ENCODE measurements at places on chromosomes 12 and 14.

- DNase-seq = no peak
These were observed 125.2 kb downstream of the MGST1 start for GRCh38 chr12:16472631-16473030.

DNA sequence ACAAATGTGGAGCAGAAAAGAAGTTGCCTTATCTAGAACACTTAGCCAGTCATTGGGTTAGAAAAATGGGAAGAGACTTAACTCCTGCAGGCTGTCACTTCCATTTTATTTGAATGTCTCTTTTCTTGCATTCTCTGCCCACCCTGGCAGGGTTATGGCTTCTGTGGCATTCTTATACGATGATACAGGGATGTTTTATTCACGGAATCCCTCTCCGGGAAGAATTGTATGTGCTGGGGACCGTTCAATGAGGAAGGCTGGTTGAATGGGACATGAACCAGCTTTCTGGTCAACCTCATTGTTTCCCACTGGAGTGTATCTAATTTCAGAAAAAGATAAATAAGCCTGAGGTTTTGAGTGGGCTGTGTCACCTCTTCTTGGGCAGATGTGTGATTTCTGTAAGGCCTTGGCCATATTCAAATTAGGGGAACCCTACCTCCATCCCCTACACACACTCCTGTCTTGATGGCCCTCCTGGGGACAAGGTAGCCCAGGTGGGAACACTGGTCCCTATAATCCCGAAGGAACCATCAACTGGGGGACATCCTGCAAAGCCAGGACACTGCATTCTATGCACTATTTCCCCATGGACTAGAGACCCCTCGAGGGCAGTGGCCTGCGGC is 174.8 kb upstream of the GSC start:
- no peak for DNase-seq

- DNase-seq = no peak
These were observed 777.9 kb downstream of the FSCB start for GRCh38 chr14:43729143-43729542.

DNA sequence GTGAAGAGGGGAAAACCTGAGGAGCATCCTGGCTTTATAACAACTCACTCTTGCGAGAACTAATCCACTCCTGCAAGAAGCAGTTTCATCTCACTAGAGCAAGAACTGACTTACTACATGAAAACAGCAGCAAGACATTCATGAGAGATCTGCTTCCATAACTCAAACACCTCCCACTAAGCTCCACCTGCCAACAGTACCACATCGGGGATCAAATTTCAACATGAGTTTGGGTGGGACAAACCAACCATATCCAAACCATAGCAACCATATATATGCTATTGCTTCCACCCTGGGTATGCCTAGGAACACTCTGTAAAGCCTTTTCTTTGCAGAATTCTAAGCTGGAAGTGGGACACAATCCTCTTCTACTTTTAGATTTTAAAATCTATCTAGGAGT is 13.9 kb upstream of the AVPR1A start:
- no peak for DNase-seq

GRCh38 chr12:46164186-46164761 is 104.6 kb downstream of the SLC38A1 start:
- no peak for DNase-seq

DNA sequence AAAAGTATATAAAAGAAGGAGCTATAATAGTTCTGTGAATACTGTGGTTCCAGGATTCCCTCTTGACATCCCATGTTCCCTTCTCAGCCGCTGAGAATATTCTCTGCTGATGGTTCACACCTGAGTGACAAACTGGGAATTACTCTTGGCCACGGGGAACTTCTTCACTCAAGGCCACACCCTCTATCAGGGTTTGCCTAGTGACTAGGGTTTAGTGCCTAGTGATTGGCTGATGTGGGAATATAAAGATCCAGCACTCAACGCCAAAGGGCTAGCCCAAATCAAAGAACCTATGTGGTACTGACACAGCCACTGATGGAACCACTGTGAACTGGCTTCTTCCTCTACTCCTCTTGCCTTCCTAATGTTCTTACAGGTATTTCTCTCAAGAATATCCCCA is 248.4 kb downstream of the ASCL1 start:
- no peak for DNase-seq

- no peak for DNase-seq
These were observed 253.4 kb upstream of the SFSWAP start for GRCh38 chr12:131457331-131458047.

DNA sequence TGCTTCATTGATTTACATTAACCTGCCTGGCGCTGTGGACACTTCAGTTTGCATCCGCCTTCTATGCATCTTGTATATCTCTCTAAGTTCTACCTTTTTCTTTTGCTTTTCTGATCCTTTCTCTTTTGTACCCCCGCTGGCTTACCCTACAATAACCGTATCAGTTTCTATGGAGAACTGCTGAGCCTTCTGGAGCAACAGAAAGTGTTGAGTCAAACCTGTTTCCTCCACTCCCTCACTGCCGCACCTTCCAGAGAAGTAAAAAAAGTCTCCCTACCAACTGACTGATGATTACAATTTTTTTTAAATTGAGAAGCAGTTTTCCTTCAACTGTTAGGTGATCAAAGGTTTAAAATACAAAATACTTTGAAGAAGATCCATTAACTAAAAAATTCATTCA is 17.4 kb downstream of the EXD2 start:
- DNase-seq = no peak

- DNase-seq = peak; percentile 41
These were observed 9.2 kb upstream of the INF2 start for GRCh38 chr14:104680056-104680805.

DNA sequence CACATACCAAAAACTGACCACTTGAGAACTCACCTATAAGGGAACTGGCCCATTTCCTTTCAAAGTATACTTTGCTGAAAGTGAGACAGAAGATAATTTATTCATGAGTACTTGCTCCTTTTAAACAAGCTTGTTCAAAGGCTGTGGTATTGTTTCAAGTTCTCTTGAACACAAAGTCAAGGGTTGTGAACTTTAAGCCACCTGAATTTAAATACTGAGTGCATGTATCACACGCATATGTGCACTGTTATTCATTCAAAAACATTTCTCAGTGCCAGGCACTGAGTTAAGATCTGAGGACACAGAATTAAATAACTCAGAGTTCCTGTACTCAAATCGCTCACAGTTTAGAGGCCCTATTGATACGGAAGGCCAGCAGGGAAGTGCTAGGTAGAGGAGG is 19.1 kb upstream of the LDHB start:
- no peak for DNase-seq

DNA sequence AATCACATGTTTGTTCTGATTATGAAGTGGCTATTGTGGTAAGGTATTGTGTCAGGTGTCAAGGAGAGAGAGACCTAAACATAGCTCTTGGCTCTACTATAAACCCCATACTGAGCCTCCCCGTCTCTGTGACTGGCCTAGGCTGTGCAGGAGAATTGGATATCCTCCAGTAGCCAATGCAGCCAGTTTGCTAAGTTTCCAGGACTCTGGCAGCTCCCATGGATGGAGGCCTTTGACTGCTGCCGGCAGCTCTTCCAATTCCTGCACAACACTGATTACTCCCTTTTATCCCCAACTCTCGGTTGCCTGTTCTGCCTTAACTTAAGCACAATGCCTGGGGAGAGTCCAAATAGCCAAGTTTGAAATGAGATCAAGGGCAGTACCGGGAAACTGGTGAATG is 59.3 kb downstream of the ABCC9 start:
- DNase-seq = peak; percentile 52

GRCh38 chr12:13777374-13777773 is 204.0 kb downstream of the GRIN2B start:
- no peak for DNase-seq

GRCh38 chr14:70856851-70857495 is 47.7 kb upstream of the MAP3K9 start:
- DNase-seq = no peak

- DNase-seq = no peak
These were observed 55.2 kb downstream of the RASSF3 start for GRCh38 chr12:64665514-64665913.

DNA sequence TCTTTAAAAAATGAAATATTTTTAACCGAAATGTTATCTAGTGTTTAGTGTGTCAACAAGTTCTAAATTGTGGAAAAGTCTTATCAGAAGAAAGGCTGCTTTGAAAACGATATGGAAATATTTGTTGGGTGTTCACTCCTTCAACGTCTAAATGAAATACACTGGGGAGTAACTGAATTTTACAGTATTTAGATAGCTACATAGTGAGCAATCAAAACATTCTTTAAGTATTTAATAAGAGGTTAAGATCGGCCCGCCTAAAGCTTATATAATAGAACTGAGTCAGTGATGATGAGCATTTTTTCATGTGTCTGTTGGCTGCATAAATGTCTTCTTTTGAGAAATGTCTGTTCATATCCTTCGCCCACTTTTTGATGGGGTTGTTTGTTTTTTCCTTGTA is 228.3 kb downstream of the RAD51B start:
- DNase-seq = no peak

- no peak for DNase-seq
These were observed 26.1 kb downstream of the NRXN3 start for GRCh38 chr14:78196323-78196722.

DNA sequence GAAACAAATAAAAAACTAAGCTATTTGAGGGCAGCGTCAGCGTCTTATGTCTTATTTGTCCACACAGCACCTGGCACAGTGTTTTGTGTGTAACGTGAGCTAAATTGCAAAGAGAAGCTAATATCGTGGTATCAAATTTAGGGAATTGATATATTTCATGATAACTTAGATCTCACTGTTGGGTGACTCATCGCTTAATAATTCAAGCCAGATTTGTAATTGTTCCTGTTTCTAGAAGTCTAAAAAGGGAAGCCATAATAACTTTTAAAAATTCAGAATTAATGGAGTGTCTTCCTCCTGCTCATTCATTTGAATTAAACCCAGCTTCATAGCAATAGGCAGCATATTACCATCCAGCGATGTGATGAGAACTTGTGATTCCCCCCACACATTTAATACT is 214.7 kb downstream of the PDZRN4 start:
- DNase-seq = no peak

- no peak for DNase-seq
These were observed 2.3 kb downstream of the SNAPC1 start for GRCh38 chr14:61764342-61765122.

DNA sequence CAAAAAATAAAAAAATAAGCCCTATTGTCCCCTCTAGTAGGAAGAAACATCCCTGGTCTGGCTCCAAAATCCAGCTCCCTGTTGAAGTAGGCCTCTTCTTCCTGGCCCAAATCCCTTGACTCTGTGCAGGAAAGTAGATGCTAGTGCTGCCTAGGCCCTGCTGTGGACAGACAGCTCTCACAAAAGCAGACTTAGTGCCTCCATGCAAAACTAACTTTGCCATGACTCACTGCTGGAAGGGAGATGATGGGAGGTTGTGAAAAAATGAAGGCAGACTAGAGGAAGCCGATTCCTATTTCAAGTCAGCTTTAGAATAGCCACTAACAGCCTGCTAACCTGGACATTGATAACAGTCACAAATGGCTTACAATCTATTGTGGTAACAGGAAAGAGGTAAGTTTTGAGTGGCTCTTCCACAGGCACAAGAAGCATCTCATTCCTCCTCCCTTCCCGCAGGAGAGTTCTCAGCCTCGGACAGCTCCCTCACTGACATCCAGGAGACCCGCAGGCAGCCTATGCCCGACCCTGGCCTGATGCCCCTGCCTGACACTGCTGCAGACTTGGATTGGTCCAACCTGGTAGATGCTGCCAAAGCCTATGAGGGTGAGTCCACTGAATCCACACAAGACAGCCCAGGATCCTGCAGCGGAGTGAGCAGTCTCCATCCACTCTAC is 198.9 kb upstream of the RGS6 start:
- no peak for DNase-seq

DNA sequence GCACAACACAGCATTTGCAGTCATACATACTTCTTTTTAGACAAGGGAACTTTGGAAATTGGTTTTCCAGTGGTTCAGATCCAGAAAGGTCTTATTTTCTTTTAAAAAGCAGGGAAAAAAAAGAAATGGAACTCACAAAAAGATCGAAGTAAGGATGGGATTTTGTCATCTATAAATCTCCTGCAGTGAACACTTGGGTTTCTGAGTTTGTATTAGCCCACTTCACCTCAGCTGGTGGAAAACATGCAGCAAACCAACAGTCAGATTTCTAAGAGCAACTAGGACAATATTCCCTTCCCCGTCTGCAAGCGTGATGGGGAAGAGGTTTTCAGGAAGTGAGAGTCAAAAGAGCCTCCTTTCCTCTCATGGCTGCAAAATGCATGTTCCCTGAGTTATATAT is 4.6 kb downstream of the MYF5 start:
- no peak for DNase-seq

DNA sequence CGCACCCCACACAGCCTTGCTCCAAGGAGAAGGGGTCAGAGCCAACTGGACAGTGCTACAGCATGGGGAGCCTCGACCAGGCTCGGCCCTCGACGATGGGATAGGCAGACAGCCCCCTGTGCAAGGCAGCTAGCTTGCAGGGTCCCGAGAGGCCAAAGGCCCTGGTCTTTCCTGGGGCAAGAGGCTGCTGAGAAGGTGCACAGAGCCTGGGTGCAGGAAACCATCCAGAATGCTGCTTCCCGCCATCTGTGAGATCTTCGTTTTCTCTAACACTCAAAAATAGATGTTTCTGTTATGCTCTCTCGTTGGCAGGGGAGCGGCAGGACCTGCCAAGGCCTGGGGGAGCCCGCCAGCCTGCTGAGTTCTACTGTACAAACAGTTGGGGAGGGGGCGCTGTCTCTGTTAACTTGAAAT is 168.0 kb upstream of the RTL1 start:
- DNase-seq = no peak

DNA sequence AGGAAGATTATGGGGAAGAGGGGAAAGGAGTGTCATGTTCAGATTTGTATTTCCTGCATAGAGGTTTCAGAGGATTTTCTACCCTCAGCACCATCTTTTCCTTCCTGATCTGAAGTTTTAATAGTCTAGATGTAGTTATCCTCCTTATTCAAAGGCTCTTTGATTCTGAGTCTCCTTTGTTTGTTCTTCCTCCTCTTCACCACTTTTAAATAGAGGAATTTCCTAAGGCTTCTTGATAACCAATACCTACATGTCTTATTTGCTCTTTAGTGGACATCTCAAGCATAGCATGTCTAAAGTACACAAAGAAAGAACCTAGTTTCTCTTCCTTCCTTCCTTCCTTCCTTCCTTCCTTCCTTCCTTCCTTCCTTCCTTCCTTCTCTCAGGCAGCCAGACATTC is 8.3 kb downstream of the MGAT4C start:
- no peak for DNase-seq

DNA sequence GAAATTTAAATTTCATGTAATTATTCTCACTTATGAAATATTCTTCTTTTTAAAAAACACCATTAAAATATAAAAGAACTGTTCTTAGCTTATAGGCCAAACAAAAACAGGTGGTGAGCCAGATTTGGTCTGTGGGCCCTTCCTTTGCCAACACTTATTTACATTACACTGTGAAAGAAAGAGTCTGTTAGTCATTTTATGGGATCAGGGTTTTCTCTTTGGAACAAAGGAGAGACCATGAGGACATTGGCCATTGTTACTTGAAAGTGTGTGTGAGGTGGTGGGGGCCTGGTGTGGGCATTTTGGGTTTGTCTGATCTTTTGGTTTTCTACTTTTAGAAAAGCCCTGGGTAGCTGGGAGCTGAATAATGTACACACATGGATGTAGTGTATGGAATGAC is 62.7 kb downstream of the TTC6 start:
- DNase-seq = no peak
